Retina (tissue), 1 donor: ENCODE measurements at places on chromosomes 12 and 14.
A peak's percentile ranks its signal among the peaks of the same experiment; 100 is the strongest.

DNA sequence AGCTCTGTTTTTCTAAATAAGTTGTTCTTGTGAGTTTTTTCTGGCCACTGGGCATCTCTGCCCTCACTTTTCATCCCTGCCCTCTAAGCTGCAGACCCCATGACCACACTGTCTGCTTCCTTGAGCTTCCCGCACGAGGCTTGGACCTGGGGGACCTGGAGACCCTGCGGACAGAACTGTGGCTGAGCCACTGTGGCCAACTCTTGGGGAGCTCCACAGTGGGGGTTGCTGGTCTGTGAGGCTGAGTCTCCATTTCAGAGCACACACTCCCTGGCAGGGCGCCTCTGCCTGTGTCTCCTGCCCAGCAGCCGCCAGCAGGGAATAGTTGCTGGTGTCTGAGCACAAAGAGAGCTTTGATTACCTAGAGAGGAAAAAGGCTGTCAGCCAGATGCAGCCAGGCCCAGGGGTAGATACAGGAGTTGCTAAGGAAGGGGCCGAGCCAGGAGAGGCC, 13.1 kb upstream of the RIN3 start:
- no peak for DNase-seq

DNA sequence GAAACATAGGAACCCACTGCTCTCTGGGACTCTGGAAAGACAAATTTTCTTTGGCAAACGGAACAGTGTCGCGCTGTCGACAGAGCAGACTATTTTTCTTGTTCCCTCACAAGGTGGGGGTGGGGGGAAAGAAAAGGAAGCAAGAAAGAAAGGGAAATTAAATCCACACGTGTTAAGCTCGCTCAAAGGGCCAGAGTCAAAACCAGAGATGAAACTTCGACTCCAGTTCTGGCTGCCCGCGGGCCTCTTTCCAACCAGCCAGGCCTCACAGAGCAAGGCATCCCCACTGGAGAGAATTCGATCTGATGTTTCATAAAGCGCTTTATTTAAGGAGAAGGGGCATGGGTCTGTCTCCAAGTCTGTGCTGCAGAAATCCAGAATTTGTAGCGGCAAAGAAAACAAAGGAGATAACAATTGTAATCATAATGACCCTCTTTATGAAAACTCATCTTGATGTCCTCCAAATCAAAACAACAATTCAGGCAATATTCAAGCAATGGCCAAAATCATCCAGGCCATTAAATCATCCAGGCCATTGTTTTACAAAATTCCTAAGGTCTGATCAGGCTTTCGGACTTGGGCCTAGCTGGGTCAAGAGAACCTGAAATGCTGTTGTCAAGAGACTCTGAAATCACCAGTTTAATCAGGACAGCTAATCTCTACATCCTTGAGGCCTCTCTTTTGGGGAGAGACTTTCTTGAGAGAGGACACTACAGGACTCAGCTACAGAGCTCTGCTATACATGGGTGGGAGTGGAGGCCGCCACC, 5.3 kb upstream of the TBX5 start:
- peak; percentile 42 for DNase-seq

GRCh38 chr12:28086521-28087155, 103.6 kb upstream of the CCDC91 start:
- no peak for DNase-seq

DNA sequence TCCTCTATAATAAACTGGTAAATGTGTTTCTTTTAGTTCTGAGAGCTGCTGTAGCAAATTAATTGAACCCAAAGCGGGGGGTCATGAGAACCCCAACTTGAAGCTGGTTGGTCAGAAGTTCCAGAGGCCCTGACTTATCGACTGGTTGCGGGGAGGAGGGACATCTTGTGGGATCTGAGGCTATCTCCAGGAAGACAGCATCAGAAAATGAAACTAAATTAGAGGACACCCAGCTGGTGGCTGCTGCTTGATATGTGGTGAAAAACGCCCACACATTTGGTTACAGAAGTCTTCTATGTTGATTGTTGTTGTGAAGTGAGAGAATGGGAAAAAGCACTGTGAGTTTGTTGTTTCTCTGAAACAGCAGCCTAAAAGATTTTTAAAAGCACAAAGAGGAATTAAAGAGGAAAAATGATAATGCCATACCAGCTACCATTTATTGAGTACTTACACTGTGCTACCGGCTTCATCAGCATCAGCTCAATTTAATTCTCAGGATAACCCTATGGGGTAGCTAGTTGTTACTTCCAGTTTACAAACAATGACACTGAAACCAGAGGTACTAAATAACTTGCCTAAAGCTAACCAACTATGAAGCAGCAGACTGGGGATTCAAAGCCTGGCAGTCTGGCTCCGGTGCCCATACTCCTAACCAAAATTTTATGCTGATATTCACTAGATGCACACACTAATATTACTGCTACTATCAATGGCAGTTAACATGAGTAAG, 24.3 kb downstream of the DDX24 start:
- DNase-seq, result no peak

GRCh38 chr14:35403114-35403602, 1.4 kb downstream of the NFKBIA start:
- DNase-seq, result peak; percentile 25

GRCh38 chr12:115873451-115874082, 403.9 kb downstream of the MED13L start:
- no peak for DNase-seq

- DNase-seq, result no peak
Observed at GRCh38 chr14:64688811-64689281, 15.4 kb upstream of the PLEKHG3 start.

DNA sequence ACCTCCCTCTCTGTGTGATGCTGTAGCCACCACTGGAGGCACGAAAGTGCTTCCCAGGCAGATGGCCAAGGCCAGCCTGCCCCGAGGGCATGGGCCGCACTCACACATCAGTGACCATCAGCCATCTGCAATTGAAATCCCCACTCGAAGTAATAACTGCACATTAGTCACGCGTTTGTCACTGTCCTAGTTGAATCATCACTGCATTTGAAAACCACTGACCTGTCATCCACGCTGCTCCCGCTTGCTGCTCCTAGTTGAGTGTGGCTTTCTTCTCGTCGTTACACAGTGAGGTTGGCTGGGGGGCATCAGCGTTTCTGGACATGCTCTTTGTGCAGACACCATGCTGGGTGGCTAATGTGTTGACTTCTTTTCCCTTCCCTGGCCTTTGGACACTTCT, 176.1 kb downstream of the ADGRD1 start:
- peak; percentile 86 for DNase-seq

- no peak for DNase-seq
Observed at GRCh38 chr14:39682582-39682981, 250.3 kb upstream of the FBXO33 start.

GRCh38 chr12:52899338-52900035, 5.4 kb downstream of the KRT8 start:
- DNase-seq, result no peak

- DNase-seq, result no peak
Observed at GRCh38 chr12:28603801-28604200, 413.5 kb downstream of the CCDC91 start.

DNA sequence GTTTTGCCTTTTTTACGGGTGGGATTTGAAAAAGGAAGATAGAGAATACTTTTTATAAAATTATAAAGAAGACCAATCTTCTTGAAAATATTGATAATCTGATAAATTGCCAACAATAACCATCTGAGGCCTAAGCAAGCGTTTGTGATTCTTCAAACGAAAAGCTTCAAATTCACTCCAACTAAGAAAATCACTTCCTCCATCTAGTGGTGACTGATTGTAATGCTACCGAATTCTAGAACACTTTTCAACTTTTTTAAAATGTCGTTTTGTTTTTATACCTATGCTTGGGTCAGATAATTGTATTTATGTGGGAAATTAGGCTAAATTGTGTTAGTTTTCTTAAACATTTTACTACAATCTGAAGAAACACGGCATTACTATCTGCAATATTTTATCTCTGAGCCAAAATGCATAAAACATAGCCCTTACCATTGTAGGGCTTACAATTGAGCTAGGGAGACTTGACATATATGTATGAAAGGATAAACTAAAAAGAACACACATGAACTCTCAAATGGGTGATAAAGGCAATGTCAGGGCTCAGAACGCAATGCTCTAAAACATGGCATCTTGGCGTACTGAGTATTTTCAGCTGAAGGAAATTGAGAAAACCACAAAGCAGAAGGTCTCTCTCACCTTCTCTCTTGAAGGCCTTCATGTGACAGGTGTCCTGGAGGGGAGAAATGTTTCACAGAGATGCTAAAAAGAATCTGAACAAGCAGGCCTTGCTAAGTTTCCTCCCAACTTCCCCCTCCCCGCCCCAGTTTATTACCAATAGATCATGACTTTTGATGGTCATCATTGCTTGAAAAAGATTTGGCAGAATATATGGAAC, 36.8 kb upstream of the G2E3 start:
- no peak for DNase-seq

GRCh38 chr12:128133321-128134073, 133.5 kb upstream of the TMEM132C start:
- peak; percentile 21 for DNase-seq

- no peak for DNase-seq
Observed at GRCh38 chr12:65614259-65614889, 209.9 kb upstream of the HMGA2 start.

DNA sequence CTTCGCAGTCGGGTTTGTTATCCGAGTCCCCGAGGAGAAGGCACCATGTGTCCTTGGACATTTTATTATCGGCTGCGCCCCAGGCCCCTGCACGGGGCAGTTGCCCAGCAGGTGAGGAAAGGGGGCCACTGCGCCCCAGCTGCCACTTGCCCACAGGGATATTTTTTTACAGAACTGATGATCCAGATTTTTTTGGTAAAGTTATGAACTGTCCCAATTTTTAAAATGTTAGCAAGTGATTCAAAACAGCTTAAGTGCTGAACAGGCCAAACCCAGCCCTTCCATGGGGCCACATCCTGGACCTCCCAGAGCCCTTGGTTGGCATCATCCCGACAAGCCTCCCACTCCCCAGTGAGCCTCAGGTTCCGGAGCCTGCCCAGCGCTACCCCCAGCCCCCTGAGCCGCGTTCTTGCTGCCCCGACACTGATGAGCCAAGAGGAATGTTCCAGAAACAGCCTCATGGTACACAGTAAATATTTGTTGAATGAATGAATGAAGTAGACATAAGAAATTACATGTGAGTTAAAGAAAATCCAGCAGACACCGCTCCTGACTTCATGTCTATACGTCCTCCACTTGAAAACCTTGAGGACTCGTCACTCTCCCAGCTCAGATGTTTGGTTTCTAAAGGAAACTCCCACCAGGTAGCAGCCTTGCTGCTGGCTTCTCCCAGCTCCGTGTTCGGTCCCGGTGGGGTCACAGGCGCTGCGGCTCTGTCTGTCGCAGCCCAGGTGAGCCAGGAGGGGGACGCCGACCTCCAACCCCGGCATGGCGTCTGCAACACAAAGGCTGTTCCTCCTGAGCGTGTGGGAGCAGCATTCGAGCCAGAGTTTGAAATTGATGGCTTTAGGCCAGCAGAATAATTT, 88.5 kb downstream of the ADGRD1 start:
- DNase-seq, result no peak

DNA sequence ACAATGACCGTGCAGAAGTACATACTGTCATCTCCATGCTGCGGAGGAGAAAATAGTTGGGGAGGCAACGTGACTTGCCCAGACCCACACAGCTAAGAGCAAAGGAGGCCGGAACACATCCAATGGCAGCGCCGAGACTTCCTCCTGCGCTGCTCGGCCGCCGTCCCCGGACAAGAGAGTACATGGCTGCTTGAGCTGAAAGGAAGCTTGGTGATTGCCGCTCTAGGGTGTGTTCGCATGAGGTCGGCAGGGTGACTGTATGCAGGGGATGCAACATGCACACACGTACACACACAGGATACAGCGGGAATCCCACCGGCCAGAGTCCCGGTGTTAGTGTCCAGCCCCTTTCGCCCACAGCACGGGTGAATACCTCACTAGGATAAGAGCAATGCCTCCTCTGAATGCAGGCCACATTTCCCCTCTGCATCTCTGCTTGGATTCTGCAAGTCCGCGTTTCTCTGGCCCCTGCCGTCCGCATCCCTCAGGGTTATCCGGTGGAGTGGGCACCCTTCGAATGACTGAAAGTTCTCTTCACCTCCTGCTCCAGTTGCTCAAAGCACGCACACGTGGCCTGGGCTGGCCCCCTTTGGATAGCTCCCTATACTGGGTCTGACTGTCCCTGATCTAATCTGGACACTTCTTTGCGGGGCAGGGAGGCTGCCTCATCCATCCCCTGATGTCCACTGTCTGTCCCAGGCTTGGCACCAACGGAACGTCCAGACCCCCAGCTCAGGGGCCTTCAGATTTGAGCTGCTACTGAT, 78.8 kb downstream of the GSC start:
- DNase-seq, result no peak

DNA sequence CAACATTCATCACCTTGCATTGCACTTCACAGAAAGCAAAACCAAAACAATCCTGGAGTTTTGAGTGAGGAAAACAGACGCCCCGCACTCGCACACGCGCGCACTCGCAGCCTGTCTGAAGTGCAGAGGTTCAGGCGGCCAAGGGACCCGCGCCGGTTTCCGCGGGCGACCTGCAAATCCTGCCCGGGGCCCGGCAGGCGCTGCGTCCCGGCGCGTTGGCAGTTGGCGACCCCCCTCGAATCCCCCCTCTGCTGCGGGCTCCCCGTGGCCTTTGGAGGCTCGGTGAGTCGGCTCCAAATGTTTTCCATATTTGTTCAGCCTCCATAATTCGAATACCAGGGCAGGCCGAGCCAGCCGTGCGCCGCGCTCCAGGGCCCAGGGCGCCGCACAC, at the start of gene SSPN:
SSPN (plus strand) TSS at position 324 of the 391 bp plus-strand sequence. CDS start 100 bp downstream, outside the sequence.
- no peak for DNase-seq

DNA sequence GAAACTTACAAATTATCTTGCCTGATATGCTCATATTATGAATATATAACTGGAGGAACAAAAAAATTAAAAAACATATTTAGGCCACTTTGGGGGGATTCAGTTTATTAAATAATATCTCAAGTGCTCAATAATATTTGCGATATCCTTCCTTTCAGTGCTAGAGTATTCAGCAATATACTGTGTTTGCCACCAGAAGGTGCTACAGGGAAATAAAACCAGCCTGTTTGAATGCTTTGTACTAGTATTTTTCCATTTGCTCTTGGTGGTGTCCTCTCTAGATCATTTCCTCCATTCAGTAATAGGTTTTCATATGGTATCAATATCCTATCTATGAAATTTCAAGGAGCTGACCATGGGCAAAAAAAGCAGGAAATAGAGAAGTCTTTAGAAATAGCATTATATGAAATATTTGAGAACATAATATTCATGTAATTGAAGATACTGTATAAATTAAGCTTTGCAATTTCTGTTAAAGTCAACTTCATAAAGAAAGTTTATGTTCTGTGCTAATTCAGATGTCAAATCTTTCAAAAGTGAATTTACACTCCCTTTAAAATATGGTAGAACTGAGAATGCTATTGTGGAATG, 106.2 kb upstream of the NAV3 start:
- no peak for DNase-seq

- DNase-seq, result no peak
Observed at GRCh38 chr12:6959805-6960592, 8.8 kb downstream of the PTPN6 start.
